ENCODE measurements at places on chromosomes 3 and 15.

GRCh38 chr3:128353361-128353965 is 113.2 kb downstream of the DNAJB8 start:
- no peak for DNase-seq

GRCh38 chr3:151987893-151988292 is 114.5 kb downstream of the SUCNR1 start:
- DNase-seq = no peak

GRCh38 chr15:92083190-92083589 is 229.7 kb downstream of the SLCO3A1 start:
- DNase-seq = no peak

GRCh38 chr3:48202632-48203031 is 14.4 kb upstream of the CDC25A start:
- no peak for DNase-seq

DNA sequence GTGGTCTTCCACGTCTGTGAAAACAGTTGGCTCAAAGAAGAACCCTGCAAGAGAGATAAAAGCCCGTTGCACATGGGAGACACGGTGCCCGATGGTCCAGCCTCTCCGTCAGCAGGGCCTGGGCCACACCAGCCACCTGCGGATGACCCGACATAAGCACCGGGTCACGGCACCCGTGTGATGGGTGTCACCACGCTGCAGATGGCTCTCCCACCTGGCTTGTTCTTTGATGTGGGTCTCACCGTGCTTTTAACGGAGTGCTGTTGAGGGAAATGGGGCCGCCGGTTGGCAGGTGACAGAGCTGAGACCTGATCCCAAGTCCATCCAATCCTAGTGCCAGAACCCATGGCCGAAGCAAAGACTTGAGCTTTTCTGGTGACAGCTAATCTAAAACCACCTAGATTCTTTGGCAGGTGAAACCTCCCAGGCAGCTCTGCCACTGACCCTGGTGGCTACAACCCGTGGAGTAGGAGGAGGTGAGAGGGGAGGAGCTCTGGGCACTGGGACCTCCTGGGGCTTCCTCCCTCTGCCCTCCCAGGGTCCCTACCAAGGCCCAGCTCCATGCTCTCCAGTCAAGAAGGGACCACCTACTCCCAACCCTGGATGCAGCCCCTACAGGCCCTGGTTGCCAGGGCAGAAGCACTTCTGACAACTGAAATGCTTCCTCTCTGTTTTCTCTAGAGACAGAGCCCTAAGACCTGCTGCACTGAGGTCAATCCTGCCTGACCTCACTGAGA is 23.4 kb upstream of the SLC41A3 start:
- no peak for DNase-seq

GRCh38 chr15:92495446-92495845 is 101.8 kb downstream of the ST8SIA2 start:
- DNase-seq = no peak

DNA sequence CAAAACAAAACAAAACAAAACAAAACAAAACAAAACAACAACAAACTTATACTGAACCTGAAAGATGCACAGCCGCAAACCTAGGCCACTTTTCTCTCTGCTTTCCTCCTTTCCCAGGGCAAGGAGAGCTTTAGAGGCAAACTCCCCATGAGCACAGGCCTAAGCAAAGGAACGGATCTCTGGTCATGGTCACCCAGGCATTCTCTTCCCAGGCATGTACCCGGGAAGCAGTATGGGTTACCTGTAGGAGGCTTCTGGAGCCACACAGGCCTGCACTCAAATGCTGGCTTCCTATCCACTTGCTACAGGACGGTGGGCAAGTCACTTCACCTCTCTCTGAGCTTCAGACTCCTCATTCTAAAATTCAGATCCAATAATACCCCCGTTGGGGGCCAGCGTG is 171.8 kb downstream of the SMAD6 start:
- DNase-seq = no peak

GRCh38 chr3:151935446-151935845 is 62.0 kb downstream of the SUCNR1 start:
- no peak for DNase-seq

DNA sequence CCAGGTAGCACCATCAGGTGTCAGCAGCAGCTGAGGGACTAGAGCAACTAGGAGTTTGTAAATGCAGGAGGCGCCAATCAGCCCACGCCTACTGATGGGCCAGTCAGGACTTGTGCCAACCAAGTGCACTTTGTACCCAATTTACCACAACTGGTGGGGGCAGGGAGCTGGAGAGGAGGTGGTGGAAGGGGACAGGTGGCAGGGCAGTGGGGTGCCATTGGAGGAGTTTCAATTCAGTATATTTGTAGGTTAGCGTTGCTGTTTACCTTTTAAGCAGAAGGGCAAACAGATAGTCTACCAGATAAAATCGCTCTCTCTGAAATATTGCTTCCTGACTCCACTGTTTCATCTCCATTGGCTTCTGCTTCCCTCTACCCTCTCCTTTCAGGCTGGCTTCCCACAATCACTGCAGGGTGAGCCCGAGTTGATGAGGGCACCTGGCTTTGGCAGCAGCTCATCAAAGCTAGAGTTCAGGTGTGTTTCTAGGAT is 75.7 kb downstream of the TRIM69 start:
- no peak for DNase-seq

Data from epithelial cell of proximal tubule (primary cell).